ENCODE measurements at places on chromosomes 2 and 18.

DNA sequence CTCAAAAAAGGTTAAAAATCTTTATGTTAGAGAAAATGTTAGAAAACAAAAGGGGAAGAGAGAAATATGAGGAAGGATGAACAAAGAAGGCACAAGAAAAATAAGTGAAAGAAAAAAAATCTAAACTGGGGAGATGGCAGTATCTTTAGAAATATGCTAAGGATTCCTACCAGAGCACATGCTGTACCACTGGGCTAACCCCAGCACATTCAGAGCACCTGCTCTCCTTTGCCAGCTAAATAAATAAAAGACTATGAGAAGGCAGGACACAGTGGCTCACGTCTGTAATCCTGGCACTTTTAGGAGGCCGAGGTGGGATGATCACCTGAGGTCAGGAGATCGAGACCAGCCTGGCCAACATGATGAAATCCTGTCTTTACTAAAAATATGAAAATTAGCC lies 92.2 kb upstream of the CDKL4 start:
- DNase-seq, result no peak

GRCh38 chr18:44500808-44501610 lies 179.7 kb upstream of the SETBP1 start:
- no peak for DNase-seq

DNA sequence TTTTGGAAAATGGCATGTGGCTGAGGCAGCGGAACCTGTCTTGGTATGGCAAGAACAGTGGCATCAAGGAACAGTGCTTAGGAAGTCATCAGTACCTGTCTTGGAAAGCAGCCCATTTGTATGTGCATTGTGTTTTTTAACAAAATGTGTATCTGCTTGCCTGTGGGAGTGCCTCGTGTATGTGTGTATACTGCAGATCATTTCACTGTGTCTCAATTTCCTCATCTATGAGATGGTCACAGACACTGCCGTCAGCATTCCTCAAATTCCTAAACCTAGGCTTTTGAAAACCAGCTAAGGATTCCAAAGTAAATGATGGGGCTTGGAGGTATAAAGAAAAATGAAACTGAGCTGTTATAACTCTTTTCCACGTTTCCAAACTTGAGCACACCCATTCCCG lies 441.3 kb downstream of the RND3 start:
- DNase-seq, result no peak

DNA sequence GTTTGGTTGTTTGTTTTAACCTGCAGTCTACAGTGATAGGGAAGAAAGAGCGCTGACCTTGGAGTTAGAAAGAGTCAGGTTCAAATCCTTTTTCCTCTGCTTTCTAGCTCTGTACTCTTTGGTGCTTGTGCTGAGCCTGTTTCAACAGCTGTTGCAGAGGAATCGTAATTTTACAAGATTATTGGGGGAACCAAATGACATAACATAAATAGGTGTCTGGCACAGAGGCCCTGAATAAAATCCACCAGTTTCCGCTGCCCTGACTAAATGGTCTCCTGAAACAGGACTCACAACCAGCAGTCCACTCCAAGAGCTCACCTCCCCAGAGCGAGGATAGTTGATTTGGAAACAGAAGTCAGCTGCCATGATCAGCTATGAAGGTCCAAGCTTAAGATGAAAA lies 125.0 kb upstream of the CDC42EP3 start:
- no peak for DNase-seq

GRCh38 chr2:207825045-207825954 lies 55.6 kb upstream of the FZD5 start:
- no peak for DNase-seq

GRCh38 chr18:69586537-69586936 lies 185.8 kb downstream of the DOK6 start:
- DNase-seq, result no peak

All from activated CD4-positive, CD25-positive, alpha-beta regulatory T cell (primary cell).